ENCODE measurements at places on chromosomes 5 and 9.

GRCh38 chr9:38000735-38001134 is 68.3 kb downstream of the SHB start:
- DNase-seq, result no peak

DNA sequence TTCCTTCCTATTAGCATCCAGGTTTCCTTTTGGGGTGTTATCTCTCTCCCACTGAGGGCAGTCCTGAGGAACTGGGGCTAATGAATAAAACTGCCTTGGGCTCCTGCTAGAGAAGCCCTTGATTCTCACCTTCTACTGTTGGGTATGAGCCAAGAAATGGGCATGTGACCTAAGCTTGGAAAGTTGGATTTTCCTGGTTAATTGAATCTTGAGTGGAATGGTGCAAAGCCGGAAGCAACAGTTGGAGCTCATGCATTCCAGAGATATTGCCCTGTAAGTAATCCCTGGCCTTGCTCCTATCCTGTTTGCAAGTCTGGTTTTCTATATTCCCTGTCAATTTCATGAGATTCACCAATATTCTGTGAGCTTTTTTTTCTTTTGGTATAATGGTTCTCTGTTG is 158.5 kb upstream of the ELL2 start:
- DNase-seq, result no peak

DNA sequence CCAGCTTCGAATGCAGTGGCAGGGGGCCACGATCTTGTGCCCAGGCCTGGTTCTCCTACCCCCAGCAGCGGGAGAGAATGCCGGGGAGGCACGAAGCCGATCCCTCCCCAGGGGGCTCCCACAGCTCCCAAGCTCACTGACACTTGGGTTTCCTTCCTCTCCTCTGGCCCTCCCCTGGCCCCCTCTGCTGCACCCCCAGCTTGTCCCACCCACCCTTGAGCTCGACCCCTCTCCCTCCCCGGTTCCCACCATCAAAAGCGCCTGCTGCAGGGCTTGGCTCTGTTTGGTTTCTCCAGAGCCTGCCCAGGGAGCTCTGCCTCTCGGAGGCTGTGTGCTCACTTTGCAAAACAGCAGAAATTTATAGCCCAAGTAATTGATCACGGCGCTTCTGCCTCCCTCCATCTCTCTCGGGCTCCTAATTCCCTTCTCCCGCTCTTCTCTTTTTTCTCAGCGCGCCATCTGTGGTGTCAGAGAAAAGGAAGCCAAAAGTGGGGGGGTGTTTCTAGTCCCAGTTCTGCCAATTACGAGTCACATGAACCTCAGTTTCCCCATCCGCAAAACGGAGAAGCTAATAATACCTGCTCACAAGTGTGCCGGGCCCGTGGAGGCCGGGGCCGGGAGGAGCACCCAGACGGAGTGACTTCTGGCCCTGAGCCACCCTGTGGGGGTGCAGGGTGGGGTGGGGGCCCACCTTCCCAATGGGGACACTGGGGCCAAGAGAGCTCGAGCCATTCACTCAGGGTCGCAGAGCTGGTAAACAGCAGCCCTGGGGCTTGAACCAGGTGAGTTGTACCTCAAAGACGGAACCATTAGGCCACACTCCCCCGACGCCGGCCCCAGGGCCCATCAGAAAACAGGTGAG is 141.2 kb upstream of the IER5L start:
- DNase-seq, result no peak

DNA sequence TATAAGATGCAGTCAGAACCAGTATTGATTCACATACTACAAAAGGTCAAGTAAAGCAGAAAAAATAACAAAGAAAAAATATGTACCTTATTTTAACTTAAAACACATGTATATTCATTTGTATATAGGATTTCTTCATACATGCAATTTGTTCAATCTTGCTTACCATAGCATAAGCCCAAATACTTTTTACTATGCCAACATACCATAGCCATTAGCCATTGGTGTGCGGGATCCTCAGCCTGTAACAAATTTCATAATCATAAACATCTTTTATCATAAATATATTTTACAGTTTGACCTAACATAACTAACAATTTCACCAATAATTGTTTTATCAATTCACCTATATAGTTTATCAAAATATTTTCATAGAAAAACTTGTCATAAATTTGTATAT is 51.1 kb downstream of the MPDZ start:
- DNase-seq, result no peak

DNA sequence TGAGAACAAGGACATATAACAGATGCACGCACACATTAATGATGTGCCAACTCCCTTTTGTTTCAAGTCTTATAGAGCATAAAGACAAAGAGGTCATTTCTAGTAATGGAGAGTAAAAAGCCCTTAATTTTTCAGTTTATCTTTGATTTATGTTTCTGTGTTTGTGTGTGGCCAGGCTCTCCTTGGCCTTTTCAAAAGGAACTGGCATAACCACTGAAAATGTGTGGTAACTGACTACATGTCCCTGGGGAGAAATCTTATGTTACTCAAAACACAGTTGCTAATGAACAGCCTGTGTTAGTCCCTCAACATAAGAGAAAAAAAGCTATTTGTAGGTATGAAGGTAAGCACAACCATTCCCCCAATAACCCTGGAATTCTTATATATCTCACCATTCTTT is 47.6 kb upstream of the SHOC1 start:
- DNase-seq, result no peak

GRCh38 chr5:58366461-58366860 is 93.4 kb downstream of the PLK2 start:
- no peak for DNase-seq

DNA sequence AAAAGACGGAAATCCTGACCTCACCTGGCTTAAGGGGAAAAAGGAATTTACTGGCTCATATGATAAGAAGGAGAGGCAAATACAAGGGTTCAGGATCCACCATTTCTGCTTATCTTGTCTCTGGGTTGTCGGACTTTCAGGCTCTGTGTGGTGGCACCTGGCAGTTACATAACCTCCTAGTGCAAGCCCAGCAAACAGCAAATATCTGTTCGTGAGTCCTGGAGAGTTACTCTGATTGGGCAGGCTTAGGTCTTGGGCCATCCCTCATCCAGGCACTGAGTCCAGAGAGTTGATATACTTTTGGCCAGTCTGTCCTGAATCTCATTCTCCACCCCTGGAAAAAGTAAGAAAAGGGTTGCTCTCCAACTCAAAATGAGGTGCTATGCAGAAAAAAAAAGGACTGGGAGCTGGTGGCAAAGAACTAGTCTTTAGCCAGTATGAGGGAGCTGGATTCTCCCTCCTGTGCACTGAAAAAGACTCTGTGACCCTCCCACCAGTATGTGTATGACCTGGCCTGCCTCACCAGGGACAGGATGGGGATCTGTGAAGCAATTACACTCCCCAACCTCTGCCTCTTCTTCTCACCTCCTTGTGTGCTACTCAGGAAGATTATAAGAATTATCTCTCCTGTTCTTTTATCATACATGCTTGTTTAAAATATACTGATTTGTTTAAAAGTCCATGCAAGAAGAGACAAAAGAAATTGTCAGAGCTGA is 282.9 kb downstream of the ARHGAP26 start:
- no peak for DNase-seq

- DNase-seq, result no peak
These were observed 16.8 kb downstream of the CENPK start for GRCh38 chr5:65546141-65546540.

GRCh38 chr9:32590476-32590875 is 17.5 kb upstream of the NDUFB6 start:
- DNase-seq, result no peak

GRCh38 chr5:119626086-119626485 is 3.3 kb upstream of the FAM170A start:
- DNase-seq, result no peak

DNA sequence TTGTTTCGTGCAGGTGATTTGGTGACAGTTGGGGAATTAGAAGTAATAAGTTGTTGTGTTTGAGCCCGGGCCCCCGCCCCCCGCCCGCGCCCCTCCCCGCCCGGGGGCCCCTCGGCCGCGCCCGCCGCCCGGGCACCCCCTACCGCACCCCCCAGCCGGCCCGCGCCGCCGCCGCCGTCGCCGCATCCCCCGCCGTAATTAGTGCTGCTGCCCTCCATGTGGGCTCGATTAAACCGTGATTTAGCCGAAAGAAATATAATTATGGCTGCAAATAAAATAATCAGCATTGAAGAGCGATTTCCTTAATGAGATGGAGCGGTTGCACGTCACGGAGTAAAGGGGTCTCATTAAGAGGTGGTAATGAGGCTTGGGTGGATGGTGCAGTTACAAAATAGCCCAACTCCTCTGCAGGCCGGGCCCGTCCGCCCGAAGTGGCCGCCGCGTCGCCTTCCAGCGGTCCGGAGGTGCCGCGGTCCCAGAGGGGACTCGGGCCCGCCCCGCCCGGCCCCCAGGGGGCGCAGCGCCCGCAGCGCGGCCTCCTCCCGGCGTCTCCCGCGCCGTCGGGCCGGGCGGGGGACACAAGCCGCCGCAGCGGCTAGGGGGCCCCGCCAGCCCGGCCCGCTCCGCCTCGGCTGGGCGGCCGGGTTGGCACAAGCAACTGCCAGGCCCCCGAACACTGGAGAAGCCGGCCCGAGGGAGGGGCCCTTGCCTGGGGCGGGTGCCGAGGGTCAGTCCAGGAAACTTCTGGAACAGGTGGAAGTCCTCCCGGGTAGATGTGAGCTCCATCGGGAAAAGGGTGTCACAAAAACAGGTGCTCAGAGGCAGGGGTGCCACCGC is 6.9 kb upstream of the OTP start:
- DNase-seq, result no peak

DNA sequence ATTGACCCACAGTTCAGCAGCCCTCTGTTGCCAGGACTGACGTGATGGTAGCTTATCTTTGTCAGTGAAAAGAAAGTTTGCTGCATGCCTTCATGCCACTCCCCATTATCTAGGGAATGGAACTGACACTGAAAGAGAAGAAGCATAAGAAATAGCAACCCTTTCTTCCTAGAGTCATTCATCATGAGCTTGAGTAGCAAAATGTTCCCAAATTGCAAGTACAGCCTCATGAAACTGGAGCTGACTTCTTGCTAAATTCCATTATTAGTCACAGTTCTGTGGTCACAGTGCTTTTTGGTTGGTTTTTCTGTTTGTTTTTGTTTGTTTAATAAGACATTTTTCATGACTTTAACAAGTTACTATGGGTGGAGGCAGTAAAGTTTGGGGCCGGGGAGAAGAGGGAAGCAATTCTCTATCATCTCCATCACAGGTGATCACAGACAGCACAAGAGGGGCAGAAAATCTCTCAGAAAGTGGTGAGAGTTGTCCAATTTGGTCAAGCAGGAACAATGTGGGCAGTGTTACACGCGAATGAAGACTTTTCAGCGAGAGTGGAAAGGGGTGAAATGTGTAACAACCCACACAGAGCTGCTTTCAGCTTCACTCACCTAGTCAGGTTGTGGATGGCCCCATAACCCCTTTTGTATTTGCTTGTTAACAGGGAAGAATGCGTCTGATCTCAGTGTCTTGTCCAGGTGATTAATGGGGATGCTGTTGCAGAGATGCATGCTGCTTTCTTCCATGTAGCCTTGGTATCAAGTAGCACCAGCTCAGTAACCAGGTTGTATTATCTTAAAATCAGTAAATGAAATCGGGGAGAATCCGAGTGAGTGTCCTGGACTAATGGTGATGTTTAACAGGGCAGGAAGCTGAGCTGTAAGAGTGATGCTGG is 440.4 kb downstream of the DMRT2 start:
- no peak for DNase-seq

GRCh38 chr5:154262342-154262741 is 71.8 kb downstream of the GALNT10 start:
- no peak for DNase-seq

DNA sequence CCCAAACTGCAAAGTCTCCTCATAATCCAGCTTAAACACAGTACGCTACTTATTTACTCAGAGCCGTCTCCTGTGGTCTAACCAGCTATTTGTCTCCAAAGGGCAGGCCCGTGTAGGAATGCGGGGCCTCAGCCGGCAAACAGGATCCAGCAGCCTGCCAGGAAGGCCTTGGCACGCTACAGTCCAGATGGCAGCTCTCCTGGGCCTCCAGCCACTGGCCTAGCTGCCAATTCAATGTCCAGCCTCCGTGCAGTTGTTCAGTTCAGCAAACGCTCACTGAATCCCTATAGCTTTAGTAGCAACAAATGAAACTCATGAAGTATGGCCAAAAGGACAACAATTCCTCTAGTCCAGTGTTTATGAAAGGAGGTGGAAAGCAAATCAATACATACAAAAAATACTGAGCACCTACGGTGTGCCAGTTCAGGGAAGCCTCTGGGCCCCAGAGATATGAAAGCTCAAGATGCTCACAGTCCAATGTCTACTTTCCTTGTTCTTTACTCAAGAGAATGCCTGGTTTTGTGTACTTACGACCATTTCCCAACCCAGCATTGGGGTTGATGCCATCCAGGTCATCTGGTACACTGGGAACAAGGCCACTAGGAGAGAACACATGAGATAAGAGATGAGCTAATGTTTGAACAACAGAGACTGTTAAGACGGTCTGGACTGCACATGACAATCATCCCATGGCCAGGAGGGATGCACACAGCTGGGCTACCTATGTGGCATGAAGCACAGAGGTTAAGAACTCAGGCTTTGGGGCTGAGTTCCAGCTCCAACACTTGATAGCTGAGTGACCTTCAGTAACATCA is 8.3 kb downstream of the CDK5RAP2 start:
- DNase-seq, result no peak

- DNase-seq, result no peak
These were observed 556 bp downstream of the PCDHGC3 start for GRCh38 chr5:141476132-141476911.

- DNase-seq, result no peak
These were observed 172.2 kb downstream of the ERCC6L2 start for GRCh38 chr9:96047741-96048103.

DNA sequence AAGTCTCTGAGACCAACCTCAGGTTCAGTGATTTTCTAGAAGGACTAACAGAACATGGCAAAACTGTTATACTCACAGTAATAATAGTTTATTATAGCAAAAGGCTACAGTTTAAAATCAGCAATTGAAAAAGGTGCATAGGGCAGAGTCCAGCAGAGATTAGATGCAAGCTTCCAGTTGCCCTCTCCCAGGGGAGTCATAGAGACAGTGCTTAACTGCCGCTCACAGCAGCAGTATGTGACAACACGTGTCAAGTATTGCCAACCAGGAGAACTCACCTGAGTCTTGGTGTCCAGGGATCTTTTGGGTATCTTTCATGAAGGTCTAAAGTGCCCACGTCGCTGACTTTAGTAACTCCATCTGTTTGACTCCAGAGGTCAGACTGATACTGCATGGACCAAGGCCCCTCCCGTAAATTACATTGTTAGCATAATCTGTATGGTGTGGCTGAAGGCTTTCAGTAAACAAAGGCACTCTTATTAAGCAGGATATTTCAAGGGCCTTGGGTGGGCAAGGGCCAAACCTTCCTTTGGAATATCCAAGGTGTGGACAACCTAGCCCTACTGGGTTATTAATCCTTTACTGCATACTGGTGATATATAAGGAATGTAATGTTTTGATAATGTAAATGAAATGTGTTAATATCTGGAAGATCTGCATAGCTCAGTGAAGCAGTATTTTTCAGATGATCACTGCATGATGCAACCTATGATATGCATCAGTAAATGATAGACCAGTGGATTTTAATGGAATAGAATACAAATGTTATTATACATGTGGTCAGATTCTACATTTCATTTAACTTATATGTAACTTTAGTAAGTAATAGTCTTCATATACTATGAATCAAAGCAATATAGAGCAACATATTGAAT is 44.0 kb downstream of the RASA1 start:
- no peak for DNase-seq

GRCh38 chr9:122168356-122168755 is 8.6 kb downstream of the MORN5 start:
- no peak for DNase-seq

All from stimulated activated CD4-positive, alpha-beta T cell treated with anti-CD3 and anti-CD28 coated beads, Interleukin-12 subunit alpha, Interleukin-12 subunit beta, amount 100 ng/mL, for 24 hours (primary cell).